ENCODE measurements at places on chromosomes 7 and 10.
A peak's percentile ranks its signal among the peaks of the same experiment; 100 is the strongest.

DNA sequence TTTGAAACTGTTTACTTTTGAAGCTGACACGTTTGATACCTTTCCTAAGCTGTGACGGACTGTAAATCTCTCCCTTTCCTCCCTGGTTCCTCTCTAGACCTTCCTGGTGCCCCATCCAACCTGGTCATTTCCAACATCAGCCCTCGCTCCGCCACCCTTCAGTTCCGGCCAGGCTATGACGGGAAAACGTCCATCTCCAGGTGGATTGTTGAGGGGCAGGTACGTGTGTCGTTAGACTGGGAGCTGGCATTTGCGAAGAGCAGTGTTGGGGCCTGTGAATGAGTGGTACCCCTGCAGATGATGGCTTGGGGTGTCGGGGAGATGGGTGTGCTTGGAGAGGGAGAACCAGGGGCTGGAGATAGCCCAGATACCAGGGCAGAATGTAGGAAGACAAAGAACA is 602.7 kb upstream of the FOXK1 start:
- DNase-seq, result no peak

DNA sequence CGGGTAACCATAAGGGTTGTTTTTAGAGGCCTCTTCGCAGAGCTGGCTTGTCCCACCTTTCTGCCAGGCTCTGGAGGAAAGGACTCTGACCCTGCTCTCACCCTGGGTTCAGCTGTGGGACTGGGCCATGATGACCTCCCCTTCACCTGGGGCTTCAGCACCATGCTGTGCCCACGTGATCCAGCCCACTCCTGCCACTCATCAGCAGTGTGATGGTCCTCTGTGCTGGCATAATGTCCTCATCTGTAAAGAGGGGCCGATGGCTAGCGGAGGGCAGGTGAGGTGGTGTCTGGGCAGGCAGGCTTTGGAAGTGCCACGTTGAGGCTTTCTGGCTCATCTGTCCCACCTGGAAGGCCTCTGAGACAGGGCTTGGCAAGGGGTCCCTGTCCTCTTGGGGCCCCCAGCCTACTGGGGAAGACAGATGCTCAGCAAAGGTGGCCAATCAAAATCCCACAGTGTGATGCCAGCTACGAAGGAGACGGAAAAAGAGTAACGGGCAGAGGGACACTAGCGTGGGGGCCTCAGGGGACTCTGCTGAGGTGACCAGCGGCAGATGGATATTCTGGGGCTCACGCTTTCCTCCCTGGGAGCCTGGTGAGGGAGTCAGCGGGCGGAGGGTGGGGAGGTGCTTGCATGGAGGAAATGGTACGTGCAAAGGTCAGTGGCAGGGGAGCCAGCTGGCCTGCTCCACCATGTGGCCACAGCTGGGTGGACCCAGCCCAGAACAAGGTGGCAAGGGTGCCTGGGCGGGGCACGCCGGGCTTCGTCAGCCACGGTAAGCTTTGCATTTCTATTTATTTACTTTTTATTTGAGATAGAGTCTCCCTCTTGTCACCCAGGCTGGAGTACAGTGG is 5.4 kb downstream of the LRWD1 start:
- DNase-seq, result no peak

DNA sequence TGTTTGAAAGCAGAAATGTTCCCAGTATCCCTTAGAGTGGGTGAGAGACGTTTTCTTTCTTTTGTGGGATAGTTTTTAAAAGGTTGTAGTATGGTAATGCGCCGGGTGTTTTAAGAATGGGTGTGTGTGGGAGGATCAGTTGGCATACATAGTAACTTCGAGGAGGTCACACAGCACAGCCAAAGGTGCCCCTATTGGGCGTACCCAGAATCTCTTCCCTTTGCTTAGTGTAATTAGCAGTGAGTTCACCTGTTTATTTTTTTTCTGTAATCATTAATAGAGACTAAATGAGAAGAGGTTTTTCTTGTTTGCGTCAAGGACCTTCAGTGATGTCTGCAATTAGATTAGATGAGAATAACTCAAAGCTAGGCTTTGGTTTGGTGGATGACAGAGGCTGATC is 1.5 kb downstream of the PLEKHA8 start:
- no peak for DNase-seq

DNA sequence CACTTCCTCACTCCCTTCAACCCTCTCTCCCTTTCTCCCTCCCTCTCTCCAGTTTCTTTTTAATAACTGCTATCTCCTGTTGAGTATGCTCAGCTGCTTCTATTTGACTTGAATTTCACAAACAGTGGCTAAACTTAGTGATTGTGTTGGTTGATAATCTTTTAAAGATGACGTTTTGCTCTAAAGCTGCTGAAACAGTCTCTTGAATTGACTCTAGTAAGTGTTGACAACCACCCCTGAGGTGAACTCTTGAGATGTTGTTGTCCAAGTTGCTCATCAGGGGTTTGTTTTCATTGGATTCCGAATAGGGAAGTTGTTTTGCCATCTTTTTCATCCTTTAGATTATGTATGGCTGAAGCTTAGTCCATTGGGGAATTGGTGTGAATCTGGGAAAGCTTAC is 176.2 kb downstream of the TWIST1 start:
- no peak for DNase-seq

DNA sequence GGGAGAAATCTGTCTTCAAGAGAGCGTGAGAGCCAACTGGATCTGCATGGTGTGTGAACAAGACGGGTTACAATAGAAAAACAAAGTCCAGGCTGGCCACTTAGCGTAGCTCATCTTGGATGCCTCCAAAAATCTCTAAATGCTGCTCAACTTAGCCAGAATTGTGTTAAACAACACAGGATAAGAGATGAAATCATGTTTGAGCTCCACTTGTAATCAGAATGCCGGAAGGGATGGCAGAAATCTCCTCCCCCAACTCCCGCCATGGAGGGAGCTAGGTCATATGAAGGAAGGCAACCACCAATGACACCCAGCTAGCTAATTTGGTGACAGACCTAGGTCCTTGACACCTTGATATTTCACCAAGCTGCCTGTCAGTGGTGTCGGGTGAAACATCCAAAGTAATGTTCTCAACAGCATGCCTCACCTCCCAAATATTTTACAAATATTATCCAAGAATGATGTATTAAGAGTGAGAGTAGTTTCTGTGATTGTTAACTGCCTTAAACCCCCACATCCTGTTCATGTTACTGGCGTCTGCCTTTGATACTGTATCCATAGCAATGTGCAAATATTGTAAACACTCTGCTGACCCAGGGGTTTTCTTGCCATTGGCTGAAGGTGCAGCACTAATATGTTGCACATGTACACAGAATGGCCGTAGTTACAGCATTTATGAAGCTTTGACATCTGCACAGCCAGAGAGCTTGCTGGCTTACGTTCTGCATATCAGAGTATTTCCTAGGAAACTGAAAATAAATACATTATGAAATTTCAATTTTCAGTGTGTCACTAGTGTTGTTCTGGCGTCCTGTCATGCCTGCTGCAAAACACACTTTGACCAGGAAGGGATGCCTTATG is 25.8 kb downstream of the TMEM254 start:
- DNase-seq, result no peak

GRCh38 chr7:112886208-112886607 is 96.0 kb upstream of the TMEM168 start:
- DNase-seq, result no peak

- no peak for DNase-seq
Measured at GRCh38 chr10:130740166-130740565, 571.4 kb downstream of the TCERG1L start.

DNA sequence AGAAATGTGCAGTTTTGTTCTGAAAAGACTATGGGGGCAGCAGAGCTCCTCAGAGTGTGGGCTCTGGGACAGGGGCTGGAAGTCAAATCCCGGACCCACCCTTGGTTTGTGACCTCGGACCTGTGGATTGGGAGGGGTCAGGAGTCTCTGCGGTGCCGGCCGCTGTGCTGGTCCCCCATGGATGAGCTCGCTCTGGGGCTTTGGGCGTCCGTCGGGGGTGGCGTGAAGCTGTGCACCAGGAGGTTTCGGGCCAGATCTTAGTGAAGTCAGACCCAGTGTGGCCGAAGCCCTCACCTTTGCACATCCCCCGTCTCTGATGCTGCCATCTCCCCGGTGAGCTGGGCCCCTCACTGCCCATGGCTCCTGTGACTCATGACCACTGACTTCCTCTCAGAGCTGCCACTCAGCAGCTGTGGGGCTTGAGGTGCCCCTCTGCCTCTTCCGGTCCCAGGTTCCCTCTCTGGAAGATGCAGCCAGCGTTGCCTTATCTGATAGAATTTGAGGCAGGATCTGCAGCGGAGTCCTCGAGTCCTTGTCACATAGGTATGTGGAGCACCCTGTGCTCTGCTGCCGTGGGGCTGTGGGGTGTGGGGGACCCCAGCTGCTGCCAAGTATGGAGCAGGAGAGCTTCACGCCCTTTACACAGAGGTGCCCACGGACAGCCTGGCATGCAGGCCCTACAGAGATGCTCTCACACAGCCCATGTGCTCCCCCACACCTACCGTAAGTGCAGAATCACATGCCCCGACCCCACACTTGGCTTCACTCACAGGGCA is 11.4 kb upstream of the SCART1 start:
- peak; percentile 60 for DNase-seq
